Occipital lobe (tissue), 3 donors: ENCODE measurements at places on chromosomes 4 and X.

DNA sequence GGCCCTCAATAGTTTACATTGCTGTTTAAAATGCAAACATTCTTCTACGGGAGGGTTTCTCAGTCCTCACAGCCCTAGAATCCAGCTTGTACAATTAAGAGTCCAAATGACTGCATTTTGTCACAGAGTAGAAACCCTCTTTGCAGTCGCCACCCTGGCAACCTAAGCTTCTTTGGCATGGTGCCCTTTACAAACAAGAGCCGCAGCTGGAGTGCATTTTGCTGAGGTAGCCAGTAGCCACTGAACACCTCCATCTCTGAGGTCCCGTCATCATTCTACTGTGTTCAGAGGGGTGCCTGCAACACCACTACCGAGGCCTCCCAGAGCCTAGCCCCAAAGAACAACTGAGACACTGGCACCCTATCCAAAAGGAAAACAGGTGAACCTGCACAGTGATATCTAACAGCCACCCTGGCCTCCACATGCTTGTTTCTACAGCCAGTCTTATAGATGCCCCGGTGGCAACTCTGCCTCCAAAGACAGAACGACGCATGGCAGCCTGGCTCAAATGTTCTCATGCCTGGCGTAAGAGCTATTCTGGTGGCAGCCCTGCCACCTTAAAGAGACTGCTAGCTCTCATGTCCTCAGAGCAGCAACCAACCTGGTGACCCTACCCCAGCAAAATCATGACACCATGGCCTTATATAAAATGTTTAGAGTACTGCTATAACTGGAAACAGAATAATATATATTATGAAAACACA, 801.9 kb downstream of the TECRL start:
- DNase-seq, result no peak

DNA sequence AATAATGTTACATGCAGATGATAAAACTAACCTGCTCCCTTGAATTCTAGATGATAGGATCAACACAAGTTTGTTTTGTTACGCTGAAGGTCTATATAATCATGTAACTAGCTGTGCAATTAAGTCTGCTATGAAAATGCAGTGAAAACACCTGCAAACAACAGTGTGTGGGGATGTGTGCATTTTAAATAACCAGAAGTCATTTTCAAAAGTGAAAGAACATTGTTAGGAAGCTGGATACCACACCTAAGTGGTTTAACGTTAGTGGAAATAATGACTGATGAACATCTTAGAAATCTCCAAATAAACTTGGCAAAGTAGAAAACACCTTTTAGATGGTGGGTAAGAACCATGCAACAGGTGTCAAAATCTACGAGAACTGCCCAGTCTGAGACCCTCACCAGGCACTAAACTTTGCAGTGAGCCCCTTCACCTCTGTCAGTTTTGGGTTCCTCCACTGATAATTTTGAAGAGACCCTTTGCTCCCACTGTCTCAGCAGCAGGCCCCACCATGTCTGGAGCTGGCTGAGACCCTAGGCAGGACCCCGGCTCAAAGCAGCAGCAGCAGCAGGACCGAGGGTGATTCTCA, 36.6 kb downstream of the CHST7 start:
- DNase-seq, result no peak

GRCh38 chrX:43656005-43656494, at the start of gene MAOA:
MAOA (plus strand) TSS chrX:43656299; CDS start chrX:43656342, 43 bp downstream.
- peak; percentile 4 for DNase-seq

DNA sequence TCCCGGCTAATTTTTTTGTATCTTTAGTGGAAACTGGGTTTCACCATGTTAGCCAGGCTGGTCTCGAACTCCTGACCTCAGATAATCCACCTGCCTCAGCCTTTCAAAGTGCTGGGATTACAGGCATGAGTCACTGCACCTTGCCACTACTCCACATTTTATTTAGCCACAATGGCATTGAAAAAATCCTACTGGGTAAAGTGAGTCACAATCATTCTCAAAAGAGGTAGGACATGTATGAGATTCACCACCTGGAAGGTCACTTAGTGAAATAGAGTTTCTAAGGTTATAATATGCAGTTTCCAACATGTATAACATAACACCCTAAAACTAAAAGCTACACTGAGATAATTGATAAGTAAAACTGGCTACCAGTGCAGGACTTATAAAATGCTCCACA, 159.2 kb downstream of the BTC start:
- DNase-seq, result no peak

- DNase-seq, result no peak
These were observed 79.5 kb downstream of the HMGB2 start for GRCh38 chr4:173254646-173255045.

DNA sequence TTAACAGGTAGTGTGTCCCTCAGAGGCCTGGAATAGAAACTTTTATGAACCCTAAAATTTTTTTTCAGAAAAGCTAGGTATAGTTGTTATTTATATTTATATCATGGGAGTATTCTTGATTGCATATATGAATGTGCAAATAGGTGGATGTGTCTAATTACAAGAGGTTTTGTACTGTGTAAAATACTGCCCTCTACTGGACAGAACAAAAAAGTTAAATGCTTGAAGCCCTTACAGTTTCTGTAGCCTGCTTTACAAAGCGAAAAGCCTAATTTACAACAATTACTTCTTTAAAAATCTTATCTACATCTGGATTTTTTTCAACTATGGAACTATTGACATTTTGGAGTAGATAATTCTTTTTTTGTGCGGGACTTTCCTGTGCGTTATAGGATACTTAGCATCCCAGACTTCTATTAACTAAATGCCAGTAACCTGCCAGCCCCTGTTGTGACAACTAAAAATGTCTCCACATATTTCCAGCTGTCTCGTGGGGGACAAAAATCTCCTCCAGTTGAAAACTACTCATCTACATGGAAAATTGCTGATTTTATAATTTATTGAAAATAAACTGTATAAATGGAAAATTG, 35.1 kb downstream of the ENPEP start:
- DNase-seq, result no peak

DNA sequence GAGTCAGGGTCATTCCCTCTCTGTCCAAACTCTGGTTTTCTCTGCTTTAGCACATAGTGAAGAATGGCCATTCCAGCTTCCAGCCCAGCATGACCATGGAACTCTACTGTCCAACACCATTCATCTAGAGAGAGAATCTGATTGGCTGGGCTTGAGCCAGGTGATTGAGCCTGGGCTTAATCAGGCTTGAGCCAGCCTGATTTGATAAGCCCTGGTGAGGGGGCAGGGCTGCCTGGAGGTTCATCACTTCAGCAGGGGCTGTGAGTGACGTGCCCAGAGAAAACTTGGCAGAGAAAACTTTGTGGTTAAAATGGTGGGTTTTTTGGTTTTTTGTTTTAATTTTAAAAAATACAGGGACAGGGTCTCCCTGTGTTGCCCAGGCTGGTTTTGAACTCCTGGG, 62.5 kb downstream of the KIAA0232 start:
- no peak for DNase-seq
